ENCODE measurements at places on chromosomes 2 and 18.

DNA sequence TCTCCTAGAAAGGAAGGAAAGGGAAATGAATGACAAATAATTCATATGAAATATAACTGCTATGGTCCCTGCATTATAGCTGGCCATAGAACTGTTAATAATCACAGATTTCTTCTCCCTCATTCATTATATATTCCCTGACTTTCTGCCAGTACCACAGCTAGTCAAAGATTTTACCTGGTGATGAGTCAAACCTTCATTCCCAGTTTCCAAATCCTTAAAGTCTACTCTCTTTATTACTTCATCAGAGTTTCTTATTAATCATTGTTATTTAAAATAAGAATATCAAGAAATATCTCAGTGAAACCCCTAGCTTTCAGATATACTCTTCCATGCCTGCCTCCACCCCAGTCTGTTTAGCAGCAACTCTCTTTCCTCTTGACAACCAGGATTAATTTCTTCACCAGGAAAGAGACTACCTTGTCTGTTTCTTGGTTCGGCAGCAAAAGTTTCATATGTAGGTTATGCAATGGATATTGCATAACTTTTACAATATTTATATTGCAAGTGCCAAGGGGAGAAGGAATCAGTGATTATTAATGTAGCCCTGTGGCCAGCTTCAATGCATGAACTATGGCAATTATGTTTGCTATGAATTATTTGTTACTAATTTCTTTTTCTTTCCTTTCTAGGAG, 533.8 kb downstream of the FBXO15 start:
- no peak for DNase-seq

- no peak for DNase-seq
These were observed 14.7 kb downstream of the RALB start for GRCh38 chr2:120267348-120267747.

DNA sequence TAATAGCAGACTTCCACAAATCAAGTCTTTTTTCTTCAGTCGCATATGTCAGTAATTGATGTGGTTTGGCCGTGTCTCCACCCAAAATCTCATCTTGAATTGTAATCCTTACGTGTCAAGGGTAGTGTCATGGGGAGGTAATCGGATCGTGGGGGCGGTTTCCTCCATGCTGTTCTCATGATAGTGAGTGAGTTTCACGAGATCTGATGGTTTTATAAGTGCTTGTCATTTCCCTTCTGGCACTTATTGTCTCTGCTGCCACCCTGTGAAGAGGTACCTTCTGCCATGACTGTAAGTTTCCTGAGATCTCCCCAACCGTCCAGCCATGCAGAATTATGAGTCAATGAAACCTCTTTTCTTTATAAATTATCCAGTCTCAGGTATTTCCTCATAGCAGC, 478.8 kb downstream of the PTPRM start:
- no peak for DNase-seq

DNA sequence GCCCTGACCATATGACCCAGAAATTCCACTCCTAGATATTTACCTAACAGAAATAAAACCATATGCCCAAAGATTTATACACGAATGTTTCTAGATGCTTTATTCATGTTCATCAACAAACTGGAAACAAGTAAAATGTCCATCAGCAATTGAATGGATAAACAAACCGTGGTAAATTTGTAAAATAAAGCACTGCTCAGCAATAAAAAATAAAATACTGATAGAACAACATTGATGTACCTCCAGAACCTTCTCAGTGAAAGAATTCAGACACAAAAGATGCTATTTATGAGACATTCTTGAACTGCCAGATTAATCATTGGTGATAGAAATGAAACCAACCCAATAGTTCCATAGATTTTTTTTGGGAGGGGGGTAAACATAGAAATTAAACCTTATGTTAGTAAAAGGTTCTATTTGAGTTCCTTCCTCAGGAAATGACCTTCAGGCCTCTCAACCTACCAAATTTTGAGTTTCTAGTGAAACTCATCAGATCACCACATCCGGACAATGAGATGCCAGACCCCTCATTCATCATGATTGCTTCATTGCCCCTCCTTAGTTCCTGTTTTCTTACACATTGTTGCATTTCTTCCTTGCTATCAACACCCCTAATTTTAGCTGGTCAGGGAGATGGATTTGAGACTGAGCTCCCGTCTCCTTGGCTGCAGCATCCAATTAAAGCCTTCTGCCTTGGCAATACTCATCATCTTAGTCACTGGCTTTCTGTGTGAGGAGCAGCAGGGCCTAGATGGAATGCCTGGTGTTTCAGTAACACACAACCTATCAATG, 203.5 kb downstream of the LPIN1 start:
- DNase-seq: peak; percentile 51

- DNase-seq: peak; percentile 95
These were observed at the start of gene TMSB10 for GRCh38 chr2:84905181-84906107. TSS of gene TMSB10 (plus strand) at chr2:84905656.

DNA sequence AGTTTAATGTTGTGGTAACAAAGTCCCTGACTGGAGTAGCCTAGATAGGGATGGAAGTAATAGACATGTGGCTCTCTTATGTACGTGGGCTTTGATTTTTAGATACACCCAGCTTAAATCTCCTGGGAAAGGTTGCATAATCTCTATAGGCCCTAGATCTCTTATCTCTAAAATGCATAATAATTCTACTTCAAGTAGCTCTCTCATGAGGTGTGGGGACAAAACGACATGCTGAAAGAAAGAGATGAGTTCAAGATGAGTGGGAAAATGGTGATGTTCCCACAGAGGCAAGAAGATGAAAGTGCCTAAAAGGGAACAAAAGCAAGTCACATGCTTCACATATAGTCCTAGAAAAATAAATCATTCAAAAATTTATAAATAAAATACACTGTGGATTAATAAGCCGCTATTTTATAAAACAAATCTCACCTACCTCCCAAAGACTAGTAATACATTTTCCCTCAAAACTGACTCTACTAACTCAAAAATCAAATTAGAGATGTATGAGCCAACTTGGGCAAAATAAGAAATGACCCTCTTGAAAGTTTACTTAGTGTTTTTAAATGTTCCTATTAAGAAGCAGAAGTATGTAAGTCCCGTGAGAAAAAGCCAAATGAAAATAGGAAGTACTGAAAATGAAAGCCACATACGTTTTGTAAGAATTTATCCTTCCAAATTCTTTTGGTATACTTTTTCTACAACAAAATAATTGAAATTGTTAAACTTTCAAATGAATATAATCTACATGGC, 148.2 kb upstream of the ITGA4 start:
- DNase-seq: no peak

DNA sequence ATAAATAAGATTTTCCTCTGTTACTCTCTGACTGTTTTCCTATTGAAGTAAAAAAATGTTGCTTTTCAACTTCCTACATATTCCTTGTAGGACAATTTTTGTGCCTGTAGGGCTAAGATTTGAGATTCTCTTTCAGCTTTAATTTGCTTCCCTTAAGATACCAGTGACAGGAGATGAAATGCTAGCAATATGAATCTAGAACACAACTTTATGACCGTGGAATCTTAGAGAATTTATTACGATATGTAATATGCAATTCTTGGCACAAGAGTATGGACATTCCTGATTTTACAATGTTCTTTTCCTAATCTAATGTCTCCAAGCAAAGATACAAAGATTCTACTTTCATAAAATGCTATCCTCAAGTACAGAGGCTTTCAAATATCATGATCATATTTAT, 180.9 kb downstream of the KCNE4 start:
- DNase-seq: no peak

DNA sequence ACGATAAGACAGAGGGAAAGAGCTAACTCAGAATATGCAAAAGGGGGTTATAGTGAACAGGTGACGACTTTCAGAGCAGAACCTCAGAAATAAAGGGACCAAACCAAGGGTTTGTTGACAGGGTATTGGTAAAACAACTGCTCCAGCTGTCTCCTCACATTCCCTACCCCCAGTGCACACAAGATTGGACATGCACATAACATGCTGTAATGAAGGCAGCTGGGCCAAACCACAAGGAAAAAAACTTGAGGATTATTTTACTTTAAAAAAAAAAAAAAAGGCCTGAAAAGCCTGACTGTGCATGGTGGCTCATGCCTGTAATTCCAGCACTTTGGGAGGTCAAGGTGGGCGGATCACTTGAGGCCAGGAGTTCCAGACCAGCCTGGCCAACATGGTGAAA, 3.5 kb downstream of the RBM43 start:
- no peak for DNase-seq

GRCh38 chr18:58850786-58851469, 13.7 kb upstream of the ZNF532 start:
- DNase-seq: no peak

DNA sequence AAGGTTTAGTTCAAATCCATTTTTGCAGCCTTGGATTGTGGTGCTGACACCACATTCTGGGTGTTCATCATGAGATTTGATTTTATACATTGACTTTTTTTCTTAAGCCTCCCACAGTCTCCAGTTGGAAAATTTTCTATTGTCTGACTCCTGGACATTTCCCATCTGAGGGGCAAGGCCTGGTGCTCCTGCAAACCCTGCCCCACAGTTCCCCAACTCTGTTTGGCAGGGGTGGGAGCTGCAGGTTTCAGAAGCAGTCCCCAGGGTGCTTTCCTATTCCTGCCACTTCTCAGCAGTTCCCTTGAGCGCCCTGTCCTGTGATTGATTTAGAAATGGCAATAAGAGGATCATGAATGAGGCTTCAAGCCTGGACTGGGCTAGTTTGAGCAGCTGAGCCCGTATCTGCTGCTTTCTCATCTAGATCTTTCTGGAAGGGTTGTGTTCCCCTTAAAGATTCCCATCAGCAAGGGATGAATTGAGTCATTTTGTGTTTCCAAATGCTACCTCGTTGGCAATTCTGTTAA, 77.0 kb downstream of the CIB4 start:
- DNase-seq: no peak

DNA sequence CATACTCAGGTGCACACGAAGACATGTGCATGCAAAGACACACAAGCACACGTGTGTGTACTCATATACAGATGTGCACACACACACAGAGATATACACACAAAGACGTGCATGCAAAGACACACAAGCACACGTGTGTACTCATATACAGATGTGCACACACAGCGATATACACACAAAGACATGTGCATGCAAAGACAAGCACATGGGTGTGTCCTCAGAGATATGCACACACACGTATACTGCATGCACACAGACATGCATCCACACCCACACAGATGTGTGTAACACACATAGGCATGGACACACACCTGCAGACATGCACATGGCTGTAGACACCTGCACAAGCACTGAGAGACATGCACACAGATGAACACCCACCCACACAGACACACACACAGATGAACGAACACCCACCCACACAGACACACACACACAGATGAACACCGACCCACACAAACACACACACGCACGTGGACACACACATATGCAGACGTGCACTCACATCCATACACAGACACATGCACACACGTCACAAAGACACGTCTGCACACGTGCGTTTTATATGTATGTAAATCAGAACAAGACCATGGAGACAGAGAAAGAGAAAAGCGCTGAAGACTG, 231.9 kb downstream of the TWIST2 start:
- DNase-seq: no peak

- DNase-seq: no peak
These were observed 11.1 kb downstream of the CLUL1 start for GRCh38 chr18:607930-608329.

DNA sequence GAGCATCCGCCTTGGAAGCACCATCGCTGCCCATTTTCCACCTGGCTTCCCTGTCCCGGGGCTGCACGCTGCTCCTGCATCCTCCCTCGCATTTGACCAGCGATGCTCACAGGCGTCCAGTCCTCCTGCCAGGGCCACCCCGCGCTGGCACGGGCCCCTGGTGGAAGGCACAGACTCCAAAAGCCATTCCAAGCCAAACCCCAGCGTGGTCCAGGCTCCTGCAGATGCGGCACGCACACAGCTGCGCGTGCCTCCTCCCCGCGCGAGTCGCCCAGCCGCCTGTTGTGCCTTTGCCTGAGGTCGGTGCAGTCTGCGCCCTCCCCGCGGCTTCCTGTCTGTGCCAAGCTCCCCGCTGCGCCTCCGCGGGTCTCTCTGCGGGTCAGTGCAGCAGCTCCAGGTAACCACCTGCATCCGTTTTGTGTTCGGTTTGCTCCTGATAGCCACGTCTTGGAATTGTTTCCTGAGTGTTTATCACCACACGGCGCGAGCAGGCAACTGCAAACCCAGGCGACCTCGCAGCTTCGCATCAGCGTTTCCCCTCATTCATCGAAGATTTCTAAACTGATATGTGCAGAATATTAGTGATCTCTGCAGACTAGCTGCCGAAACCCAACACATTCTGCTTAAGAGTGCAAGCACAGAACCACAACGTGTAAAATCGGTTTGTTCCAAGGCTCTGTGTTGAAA, 65.2 kb upstream of the SALL3 start:
- no peak for DNase-seq

- no peak for DNase-seq
These were observed 107.0 kb upstream of the PTPRM start for GRCh38 chr18:7459851-7460770.

DNA sequence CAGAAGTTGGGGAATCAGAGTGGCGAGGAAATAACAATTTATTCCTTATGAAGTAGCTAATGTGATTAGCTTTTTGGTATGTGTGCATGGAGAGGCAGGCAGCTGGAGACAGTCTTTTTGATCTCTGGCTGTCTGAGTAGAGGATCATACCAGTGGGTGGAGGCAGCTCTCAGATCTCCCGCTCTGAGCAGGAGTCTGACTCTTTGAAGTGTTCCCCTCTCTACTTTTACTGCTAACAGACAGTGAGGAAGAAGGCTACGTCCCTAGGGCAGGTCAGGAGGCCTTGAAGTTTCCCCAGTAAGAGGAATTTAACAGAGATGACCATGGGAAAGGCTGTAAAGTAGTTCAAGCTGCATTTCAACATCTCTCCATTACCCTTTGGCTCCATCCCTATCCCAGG, 111.9 kb upstream of the REG3A start:
- DNase-seq: no peak

DNA sequence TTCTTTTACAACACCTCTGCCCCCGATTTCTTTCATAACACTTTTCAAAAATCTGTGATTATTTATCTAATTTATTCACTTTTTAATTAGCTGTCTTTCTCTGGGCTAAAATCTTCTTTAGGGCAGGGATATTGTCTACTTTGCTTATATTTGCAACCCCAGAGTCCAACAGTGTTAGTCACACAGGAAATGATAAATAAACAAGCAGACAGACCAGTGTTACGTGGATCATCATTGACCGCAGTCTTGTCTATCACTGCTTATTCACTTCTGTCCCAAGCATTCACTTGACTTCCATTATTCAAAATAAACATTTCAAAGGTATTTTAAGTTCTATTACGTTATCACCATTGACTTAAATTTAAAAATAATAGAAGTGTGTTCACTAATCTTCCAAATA, 237.6 kb upstream of the UBE2E3 start:
- no peak for DNase-seq
